Sciatic nerve (tissue), 2 donors: ENCODE measurements at places on chromosomes 3 and 15.

DNA sequence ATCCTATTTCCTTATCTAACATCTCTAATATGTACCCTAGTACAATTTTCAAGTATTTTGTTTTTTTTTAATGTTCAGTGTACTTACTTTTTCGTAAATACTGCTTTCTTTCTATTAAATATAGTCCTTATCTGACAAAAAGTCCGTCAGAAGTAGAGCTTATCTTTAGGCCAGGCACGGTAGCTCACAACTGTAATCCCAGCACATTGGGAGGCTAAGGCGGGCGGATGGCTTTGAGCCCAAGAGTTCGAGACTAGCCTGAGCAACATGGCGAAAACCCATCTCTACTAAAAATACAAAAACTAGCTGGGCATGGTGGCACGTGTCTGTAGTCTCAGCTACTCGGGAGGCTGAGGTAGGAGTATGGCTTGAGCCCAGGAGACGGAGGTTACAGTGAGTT, 41.1 kb downstream of the USP3 start:
- DNase-seq, result no peak

- DNase-seq, result no peak
Measured at GRCh38 chr3:168341192-168341815, 245.6 kb upstream of the GOLIM4 start.

- no peak for DNase-seq
Measured at GRCh38 chr3:106242781-106243180, 374.0 kb upstream of the CBLB start.

GRCh38 chr3:187281191-187281714, 10.3 kb downstream of the MASP1 start:
- no peak for DNase-seq

DNA sequence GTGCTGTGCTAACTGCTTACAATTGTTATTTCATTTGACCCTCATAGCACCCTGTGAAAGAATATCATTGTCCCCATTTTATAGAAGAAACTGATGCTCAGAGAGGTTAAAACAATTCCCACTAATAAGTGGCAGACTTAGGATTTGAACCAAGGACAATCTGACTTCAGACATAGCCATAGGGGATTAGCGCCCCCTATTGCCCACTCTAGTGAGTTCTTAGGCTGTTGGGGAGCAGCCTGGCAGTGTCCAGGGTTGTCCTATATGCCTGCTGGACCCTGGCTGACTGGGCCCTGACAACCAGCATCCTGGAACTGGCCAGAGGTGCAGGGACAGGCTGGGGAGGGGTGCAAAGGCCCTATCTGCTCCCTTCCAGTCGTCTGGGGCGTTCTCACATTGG, 15.4 kb downstream of the DPH3 start:
- no peak for DNase-seq

GRCh38 chr15:78454992-78455391, 17.0 kb downstream of the IREB2 start:
- no peak for DNase-seq

- DNase-seq, result no peak
Measured at GRCh38 chr15:72098040-72098439, 19.9 kb downstream of the MYO9A start.

- no peak for DNase-seq
Measured at GRCh38 chr3:154779571-154779970, 300.5 kb upstream of the MME start.

- DNase-seq, result no peak
Measured at GRCh38 chr15:33448961-33449606, 138.3 kb downstream of the RYR3 start.

GRCh38 chr3:46929324-46929723, 47.2 kb downstream of the CCDC12 start:
- peak; percentile 45 for DNase-seq

- DNase-seq, result no peak
Measured at GRCh38 chr3:8317661-8318649, 183.7 kb upstream of the LMCD1 start.

DNA sequence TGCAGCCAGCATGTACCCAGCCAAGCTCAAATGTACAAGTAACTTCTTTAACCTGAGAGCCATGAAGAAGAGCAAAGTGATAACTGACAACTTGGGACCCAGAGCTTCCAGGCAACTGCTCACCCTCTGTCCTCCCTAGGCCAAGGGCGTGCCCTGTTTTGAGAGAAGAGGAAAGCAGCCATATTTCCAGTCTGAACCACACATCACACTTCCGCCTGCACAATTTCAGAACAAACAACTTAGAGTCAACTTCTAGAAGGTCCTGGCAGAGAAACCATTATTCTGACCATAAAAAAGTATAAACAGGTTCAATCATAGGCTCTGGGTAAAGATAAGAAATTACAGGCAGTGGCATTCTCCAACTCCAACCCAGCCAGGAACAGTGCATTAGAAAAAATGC, 50.1 kb downstream of the ITGB5 start:
- no peak for DNase-seq

GRCh38 chr3:172987273-172987672, 153.8 kb downstream of the SPATA16 start:
- DNase-seq, result no peak

GRCh38 chr15:45441686-45442085, 63.3 kb upstream of the GATM start:
- no peak for DNase-seq

GRCh38 chr3:178440043-178440442, 96.2 kb upstream of the KCNMB2 start:
- DNase-seq, result no peak

- DNase-seq, result no peak
Measured at GRCh38 chr15:97153356-97153965, 807.0 kb upstream of the ARRDC4 start.

DNA sequence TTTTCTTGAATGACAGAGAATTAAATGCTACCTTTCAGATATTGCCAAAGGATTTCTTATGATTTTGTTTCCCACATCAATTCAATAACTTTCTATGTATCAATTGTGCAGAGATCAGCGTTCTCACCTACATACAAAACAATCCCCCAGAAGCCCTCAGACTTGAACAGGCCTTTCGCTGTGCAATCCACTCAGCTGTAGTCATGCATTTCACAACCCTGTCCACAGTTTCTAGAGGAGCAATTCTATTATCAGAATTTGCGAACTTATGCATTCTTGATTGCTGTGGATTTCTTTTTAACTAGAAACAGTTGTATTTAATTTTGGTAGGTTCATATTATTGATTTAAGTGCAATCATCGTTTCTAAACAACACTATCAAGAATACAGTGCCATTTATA, 13.7 kb upstream of the ALCAM start:
- no peak for DNase-seq

DNA sequence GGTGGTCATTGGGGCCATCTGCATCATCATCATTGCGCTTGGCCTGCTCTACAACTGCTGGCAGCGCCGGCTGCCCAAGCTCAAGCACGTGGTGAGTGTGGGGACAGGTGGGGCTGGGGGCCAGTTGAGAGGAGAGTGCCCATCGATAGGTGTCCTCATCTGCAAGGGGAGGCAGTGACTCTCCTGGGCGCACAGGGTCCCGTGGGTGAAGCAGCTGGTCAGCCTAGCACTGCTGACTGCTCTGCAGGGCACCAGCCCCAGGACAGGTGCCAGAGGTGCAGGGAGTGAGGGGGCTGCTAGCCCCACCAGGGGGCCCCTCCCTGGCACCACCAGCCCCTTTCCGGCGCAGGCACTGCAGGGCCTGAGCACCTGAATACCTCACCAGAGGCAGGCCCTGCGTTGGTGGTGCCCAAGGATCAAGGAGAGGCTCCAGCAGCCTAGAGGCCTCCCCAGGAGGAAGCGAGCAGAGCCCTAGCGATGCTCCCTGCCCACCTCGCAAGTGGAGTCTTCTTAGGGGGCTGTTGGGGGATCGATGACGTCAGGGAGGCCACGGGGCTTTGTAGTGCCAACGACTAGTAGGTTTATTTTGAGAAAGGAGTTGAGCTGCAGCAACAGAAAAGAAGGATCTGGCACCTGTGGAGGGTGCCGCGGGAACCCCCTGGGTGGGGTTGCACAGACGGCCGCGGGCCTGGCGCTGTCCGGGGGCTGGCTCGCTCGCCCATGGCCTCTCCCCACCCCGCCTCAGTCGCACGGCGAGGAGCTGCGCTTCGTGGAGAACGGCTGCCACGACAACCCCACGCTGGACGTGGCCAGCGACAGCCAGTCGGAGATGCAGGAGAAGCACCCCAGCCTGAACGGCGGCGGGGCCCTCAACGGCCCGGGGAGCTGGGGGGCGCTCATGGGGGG, 976 bp upstream of the ABTB1 start:
- peak; percentile 67 for DNase-seq

GRCh38 chr3:26484140-26484539, 138.4 kb upstream of the LRRC3B start:
- DNase-seq, result no peak

DNA sequence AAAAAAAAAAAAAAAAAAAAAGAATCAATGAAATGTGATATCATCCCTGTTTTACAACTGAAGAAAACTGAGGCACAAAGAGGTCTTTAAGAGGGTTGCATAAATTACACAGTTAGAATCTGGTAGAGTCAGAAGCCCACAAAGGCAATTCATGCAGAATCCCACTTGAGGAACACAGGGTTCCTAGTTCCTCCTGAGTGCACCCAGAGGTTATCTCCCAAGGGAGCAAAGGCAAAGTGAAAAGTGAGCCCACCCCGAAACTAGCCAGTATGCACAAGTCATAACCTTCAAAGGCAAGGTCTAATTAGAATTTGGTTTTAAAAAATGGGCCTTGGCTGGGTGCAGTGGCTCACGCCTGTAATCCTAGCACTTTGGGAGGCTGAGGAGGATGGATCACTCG, 37.8 kb downstream of the AP3S2 start:
- DNase-seq, result no peak

DNA sequence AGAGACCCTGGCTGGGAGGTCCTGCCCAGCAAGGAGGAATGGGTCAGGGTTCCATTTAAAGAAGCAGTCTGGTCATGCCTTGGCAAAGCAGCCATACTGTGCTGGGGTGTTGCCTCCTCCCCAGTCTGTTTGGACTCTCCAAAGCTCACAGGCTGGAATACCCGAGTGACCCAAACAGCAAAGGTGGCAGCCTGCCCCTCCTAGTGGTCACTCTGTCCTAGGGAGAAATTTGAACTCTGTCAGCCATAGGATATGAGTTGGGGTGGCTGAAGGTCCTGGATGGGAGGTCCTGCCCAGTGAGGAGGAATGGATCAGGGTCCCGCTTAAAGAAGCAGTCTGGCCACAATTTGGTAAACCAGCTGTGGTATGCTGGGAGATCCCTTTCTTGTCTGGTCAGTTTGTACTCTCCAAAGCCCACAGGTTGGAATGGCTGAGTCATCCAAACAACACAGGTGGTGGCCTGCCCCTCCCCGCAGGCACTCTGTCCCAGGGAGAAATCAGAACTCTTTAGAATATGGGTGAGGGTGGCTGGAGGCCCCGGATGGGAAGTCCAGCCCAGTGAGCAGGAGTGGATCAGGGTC, 45.0 kb downstream of the CCR1 start:
- DNase-seq, result no peak

DNA sequence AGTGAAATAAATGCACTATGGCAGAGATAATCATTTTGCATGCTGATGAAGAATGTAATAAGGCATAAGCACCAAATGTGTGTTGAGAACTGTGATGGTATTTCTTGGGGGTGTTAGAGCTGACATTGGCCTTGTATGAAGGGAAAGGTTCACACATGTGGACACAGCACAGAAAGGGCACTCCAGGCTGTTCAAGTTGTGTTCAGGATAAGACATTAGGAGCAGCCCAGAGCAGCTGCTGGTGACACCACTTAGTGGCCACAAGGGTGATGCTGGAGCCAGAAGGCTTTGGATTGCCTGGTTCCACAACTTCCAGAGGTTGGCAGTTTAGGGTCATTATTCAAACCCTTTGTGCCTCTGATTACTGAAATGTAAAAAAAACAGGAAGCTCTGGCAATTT, 155.4 kb downstream of the GOLGA6L6 start:
- DNase-seq, result no peak

DNA sequence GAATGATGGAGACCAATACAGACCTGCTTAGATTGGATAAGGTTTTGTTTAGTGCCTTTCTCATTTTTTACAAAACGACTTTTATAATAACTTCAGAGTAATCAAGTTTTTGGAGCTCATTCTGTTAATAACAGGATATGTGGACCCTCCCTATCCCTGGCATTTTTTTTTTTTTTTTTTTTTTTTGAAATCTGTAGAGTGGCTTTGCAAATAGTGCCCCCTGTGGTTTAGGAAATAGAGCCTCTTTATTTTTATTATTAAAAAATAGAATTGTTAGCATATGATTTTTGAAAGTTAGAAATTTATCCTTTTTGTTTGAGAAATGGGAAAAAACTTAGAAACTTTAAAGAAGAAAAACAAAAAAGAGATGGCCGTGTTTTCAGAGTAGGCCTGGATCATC, 11.4 kb downstream of the SKIL start:
- no peak for DNase-seq

DNA sequence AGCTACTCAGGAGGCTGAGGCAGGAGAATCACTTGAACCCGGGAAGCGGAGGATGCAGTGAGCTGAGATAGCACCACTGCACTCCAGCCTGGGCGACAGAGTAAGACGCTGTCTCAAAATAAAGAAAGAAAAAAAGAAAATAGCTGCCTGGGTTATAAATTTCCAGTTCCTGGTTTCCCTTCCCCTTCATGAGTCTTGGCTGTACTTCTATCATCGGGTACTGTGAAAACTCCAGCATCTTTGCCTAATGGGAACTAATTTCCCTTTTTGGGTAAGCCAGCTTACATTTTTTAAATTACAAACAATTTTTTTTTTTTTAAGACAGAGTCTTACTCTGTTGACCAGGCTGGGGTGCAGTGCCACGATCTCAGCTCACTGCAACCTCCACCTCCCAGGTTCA, 15.0 kb downstream of the DENND4A start:
- DNase-seq, result no peak

GRCh38 chr3:72797773-72798543, 50.3 kb downstream of the SHQ1 start:
- no peak for DNase-seq

DNA sequence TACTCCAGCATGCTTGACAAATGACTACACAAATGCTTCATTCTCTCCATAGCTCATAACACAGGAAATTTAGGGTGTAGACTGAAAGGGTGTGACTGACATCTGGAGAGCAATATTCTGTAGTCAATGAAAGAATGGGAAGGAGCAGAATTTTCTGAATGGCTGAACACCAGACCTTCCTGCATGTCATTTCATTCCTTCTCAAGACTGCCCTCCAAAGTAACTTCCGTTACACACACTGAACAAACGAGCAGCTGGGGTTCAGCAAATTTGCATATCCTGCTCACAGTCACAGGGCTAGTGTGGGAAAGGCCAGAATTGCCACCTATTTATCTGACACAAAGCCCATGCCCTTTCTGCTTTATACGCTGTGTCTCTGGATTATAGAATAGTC, 325.0 kb upstream of the CFAP20DC start:
- DNase-seq, result no peak

DNA sequence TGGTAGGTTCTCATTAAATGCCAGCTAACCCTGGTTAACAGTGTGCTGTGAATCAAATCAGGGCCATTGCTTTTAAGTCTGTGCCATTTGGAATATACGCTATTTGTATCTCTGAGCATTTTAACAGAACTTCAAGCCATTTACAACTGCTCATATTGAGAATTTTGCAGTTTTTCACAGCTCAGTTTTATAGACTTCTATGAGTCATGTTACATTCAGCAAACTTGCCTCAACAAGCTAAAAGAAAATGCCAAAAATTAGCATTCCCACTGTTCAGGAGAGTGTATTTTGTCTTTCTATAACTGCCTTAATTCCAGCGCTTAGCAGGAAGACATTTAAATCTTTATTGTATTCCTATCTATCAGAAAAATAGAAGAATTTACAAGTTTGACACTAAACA, 196.4 kb downstream of the GBE1 start:
- DNase-seq, result no peak

GRCh38 chr3:15368561-15369135, 36.3 kb upstream of the SH3BP5 start:
- DNase-seq, result no peak

- peak; percentile 84 for DNase-seq
Measured at GRCh38 chr15:98505611-98506031, 142.7 kb upstream of the IGF1R start.
